ENCODE measurements at places on chromosomes 7 and 10.

DNA sequence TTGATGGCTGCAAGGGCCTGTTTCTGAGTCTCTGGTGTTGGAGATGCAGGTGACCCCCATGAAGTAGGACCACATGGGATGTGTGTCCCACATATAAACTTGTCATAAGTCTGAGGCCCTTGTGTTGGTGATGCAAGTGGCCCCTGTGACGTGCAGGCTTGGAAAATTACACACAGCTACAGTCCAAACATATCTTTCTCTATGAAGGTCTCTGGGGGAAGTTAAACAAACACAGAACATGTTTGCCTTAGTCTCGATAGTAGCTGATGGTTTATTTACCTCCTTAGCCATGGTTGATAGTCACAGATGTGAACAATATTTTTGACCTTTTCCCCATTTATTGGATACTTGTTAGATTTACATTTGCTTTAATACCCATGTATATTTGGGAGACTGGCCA, 64.7 kb downstream of the ADCY1 start:
- no peak for DNase-seq

GRCh38 chr10:97089209-97089870, 96.4 kb downstream of the SLIT1 start:
- no peak for DNase-seq

DNA sequence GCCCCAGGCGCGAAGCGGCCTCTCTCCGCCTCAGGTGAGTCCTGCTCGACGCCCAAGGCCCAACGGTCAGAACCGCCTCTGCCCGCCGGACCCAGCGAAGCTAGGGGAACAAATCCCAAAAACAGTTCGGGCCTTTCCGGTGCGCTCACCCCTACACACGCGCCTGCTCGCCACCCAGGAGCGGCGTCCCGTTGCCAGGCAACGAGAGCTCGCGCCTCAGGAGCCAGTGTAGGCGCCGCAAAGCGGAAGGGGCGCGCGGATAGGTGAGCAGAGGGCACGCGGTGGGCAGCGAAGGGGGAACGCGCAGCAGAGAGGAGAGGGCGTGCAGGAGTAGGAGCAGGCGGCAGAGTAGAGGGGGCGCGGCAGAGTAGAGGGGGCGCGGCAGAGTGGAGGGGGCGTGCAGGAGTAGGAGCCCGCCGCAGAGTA, at the start of the genes DYDC1 and DYDC2:
Gene DYDC1, minus strand, starts transcription at position 193 of the 426 bp plus-strand sequence. CDS start 4,154 bp downstream, outside the sequence.
Gene DYDC2, plus strand, starts transcription at position 219 of the 426 bp plus-strand sequence. CDS start 5,663 bp downstream, outside the sequence.
- DNase-seq: no peak

- no peak for DNase-seq
Measured at GRCh38 chr7:42893346-42894240, 18.3 kb downstream of the C7orf25 start.

- no peak for DNase-seq
Measured at GRCh38 chr7:94396596-94396995, 1.9 kb downstream of the COL1A2 start.

DNA sequence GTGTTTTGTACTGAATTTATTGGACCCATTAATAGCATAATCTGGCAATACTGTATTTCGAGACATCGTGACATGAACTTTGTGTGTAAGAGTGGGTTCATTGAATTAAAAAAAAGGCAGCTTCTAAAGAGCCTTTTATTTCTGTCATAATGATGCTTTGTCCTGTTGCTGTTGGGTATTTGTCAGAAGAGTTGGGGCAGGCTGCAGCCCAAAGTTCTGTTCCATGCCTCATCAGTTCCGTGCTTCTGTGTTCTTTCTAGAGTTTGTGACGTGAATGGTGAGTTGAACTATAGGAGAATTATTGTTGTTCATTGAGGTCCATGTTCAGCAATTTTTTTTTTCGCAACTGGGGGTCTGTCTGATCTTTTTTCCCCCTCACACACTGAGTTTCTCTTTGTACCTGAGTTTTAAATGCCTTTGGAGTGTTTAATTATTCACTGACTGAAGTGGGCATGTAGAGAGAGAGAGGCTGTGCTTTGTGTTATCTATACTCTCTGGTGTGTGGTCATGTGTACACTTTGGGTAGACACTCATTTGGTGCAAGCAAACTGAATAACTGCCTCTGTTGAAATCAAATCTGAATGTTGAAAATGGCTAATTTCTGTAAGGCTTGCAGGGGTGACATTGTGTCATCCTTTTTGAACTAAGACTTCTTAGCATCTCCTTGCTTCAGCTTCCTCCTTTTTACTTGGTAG, 69.8 kb downstream of the ADD3 start:
- DNase-seq: no peak

- DNase-seq: no peak
Measured at GRCh38 chr10:11446864-11447263, 164.6 kb downstream of the USP6NL start.

DNA sequence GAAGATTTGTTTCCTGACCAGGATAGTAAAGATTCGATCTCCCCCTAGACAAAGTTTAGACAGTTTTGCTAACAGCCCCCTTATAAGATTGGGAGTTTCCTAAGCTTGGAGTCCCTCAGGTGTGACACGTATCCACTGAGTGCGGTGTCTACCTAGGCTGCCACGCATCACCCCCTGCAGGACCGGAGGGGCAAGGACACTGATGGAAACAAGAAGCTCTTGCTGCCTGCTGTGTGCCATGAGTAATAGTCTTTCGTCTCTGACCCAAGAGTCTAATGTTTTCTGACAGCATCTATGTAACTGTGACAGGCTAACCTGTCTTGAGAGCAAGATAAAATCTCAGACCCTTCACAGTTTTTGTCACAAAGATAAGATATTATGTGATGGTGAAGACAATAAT, 173.5 kb downstream of the SEMA3E start:
- DNase-seq: no peak

GRCh38 chr10:1534820-1535219, 202.5 kb downstream of the ADARB2 start:
- DNase-seq: no peak

Measured in stimulated activated CD8-positive, alpha-beta memory T cell treated with anti-CD3 and anti-CD28 coated beads, Interleukin-2, amount 100 ng/mL, for 1 hour (primary cell).